Non-pigmented ciliary epithelial cell (primary cell): ENCODE measurements at places on chromosomes 2 and 18.

DNA sequence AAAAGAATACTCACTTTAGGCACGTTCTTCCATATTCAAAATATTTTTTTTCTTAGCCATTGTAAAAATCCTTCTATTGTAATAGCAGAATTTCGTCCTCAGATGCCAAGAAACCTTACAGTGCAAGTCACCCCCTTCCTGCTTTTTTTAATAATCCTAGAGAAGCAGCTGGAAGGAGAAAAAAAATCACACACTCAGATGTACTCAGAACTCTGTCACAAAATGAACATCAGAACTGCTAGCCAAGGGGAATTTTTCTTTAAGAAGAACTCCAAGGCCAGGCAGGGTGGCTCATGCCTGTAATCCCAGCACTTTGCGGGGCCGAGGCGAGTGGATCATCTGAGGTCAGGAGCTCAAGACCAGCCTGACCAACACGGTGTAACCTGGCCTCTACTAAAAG lies 127.3 kb upstream of the SPATS2L start:
- DNase-seq: no peak

DNA sequence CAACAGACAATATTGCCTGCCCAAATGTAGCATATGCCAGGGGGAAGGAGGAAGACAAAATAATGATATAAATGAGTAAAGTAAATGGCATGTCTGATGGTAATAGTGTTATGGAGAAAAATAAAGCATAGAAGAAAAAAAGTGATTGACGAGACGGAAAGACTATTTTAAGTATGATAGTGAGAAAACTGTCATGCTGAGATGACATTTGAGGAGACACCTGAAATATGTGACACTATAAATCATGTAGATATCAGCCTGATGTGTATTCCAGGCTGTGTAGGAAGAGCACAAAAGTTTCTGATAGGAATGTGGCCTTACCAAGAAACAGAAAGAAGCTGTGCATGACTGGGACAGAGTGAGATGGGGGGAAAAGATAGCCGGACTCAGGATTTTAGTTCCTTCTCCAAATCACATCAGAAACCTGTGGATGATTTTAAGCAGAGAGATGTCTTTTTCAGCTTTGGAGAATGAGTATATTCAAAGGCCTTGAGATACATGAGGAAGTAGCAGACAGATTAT lies 387.3 kb upstream of the SYT4 start:
- DNase-seq: no peak

- no peak for DNase-seq
Measured at GRCh38 chr2:11864724-11865123, 118.3 kb downstream of the LPIN1 start.

DNA sequence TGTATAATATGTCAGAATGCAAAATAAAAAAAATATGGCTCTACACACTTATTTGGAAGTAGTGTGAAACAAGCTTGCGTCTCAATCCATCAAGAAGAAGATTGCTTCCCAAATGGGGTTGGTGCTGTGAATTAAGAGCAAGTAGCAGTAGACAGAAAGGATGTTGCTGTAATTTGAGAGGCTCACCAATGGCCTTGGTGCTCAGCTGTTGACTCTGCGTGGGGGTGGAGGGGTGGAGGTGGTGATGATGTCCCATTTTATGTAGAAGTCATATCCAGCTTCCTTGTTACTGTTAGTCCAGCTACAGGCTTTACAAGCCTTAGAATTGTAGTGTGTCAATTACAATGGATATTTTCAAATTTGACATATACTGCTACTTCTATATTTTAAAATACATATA lies 223.4 kb upstream of the RND3 start:
- no peak for DNase-seq

DNA sequence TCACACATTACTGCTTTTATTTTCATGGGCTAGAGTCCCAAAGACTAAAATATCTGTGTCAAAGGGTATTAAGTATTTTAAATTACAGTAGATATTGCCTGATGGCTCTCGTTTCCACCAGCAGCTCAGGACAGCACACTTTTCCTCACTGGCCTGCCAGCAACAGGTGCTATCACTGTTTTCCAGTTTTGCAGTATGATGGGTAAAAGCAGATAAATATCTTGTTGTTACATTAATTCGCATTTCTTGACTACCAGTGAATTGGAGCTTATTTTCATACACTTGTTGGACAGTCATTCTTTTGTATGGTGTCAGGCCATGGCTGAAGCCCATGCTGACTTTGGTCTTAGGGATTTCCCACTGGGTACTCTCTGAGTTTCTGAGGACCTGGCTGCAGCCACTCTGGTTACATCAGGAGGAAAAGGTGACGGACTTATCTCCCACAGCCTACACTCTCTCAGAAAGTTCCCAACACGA lies 4.8 kb downstream of the APOB start:
- DNase-seq: no peak
